Activated CD4-positive, alpha-beta T cell treated with anti-CD3 and anti-CD28 coated beads for 24 hours (primary cell): ENCODE measurements at places on chromosomes 11 and 22.

- no peak for DNase-seq
Measured at GRCh38 chr11:63554877-63555223, 8.3 kb downstream of the PLAAT2 start.

GRCh38 chr22:22060200-22061084 is 77.9 kb upstream of the TOP3B start:
- DNase-seq: peak; percentile 55

DNA sequence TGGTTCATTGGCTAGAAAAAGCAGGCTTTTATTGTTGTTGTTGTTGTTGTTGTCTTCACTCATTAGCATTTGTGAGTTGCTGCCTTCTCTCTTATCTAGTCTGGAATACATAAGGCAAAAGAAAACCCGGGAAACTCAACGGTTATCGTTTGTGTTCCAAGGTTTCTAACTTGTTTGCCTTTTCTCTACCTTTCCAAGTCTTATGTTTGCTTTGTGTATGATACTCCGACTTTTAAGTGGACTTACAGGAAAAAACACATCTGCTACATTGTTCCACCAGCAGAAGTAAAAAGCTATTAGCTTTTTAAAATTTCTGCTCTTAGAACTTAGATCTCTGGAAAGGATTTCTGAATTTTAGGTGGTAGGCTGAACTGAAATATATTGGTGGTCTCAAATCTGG is 27.0 kb upstream of the HIKESHI start:
- no peak for DNase-seq

GRCh38 chr11:9528136-9528501 is 45.4 kb upstream of the WEE1 start:
- DNase-seq: no peak

DNA sequence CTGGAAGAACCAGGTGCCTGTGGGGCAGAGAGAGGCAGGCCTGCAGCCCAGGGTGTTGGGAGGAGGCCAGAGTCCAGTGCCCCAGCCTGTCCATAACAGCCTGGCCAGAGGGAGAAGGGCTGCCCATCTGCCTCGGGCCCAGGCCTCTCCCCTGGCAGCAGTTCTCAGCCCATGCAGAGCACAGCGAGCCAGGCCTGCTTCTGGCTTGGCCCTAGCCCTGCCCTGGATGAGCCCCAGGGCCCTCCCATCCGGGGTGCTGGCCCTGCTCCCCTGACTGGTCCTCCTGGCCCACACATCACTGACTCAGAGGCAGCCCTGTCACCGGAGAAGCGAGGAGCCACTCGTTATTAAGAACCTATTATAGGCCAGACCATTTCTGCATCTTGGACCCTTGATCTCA is 19.7 kb upstream of the MYRF start:
- no peak for DNase-seq

GRCh38 chr11:116852261-116853031 is 15.0 kb upstream of the APOA1 start:
- DNase-seq: no peak

- no peak for DNase-seq
Measured at GRCh38 chr11:35380603-35381002, 38.8 kb downstream of the SLC1A2 start.

DNA sequence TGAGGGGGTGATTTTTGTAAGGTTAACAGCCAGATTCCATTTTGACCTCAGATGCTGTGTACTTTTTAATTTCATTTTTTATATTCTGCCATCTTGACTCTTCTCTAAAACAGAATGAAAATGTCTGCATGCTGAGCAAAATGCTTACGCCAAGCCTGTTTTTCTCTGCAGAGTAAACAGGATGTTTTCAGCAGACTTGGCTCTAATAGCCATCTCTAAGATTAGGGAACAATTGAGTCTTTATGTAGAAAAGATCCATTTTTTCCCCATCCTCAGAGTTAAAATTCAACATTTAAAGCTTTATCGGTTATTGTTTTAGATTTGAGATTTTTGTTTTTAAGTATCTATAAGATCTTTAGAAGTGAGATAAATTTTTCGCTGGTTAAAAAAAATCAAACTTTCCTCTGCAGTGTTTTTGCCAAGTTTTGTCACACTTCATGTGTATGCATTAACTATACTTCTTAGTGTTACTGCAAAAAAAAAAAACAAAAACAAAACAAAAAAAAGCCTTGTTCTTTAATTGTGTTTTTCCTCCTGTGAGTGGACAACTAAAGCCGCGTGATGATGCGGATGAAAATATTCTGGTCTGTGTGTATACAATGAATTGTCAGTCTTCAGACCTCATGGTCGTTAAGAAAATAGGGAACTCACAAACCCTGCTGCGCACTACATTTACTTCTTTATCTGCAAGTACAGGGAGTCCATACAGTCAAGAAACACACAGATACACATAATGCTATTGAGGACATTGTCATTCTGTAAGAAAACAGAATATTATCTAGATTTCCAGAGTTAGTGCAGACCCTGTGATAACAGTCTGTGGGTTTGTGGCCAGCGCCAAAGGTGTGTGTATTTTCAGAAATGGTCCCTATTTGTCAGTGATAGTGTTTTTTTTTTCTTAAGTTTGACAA is 17.5 kb upstream of the ADSL start:
- no peak for DNase-seq

DNA sequence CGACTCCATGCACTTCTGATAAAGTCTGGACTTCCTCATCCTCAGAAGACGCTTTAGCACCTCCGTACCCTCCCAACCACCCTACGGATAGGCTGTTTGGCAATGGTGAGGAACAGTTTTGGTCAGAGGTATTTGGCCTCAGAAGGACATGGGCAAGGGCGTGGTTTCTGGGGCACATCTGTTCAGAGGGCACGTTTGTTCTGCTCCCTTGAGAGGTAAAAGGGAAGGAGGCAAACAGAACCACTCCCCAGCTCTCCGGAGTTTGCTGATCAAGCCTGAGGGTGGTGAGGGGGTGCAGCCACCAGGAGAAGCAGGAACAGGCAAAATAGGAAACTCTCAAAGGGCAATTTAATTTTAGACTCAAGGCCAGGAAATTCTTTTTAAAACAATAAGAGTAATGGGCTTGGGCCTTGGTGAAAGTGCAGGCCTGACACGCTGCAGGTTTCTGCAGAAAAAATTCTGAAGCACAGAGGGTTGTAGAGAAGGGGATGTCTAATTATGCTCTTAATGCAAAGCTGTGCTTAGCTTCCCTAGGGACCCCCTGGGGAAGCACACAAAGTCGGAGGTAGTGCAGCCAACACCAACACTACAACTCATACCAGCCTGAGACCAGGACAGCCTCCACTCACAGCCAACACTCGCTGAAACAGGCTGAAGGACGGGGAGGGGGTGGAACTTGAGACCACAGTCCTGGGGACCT is 23.3 kb downstream of the ETS1 start:
- DNase-seq: no peak

GRCh38 chr11:102269927-102270326 is 47.4 kb upstream of the BIRC3 start:
- DNase-seq: no peak

DNA sequence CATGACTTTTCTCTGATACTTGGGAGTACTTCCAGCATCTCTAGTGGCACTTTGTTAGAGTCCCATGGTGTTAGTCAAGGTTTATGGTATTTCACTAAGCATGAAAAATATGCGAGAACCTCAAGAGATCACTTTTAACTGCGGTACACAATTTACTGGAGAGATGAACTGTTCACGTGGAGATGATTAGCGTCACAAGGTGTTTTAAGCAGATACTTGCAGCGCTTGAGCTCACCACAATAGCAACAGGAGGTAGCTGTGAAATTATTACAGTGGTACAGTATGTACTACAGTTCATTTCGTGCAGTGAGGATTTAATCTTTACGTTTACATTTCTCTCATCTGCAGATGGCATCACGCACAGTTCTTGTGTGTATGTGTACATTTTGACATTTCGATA is 4.5 kb downstream of the PARVA start:
- no peak for DNase-seq

- DNase-seq: no peak
Measured at GRCh38 chr11:71991494-71991893, 7.2 kb upstream of the IL18BP start.

GRCh38 chr11:46682773-46683752 is 17.4 kb downstream of the ARHGAP1 start:
- DNase-seq: no peak

DNA sequence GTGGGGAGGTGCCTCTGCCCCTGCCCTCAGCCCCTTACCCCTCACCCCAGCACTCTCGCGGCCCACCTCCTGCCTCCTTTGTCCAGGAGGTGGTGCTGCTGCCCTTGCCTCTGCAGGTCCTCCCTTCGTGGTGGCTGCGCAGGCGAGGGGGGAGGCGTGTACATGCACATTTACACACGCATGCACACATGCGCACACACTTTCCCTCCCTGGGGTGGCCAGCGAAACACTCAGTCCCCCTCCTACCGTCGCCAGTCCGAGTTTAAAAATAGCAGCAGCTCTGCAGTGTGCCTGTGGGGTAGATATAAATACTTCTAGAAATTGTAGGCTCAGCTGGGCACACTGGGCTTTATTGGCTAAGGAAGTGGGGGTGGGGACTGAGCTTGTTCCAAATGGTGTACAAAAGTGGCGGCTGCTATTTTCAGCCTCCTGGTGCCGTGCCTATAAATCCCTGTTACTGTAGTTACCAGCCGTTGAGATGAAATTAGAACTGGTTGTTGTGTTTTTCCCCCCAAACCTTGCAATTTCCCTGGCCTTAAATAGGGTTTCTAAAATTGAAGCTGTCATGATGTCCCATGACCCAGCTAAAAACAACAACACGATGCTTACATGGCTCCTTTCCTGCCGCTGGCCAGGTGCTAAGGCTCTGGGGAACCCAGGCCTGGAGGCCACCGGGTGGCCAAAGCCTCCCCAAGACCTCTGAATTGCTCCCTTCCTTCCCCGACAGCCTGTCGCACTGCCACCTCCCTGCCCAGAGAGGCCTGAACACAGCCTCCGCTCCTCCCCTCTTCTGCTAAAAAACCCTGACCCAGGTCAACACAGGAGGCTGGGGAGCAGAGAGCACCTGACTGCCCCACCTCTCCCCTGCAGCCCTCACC is 12.4 kb downstream of the PICK1 start:
- no peak for DNase-seq
